ENCODE measurements at places on chromosomes 16 and 17.

- DNase-seq: no peak
Measured at GRCh38 chr17:28700830-28701492, 10.7 kb downstream of the PROCA1 start.

DNA sequence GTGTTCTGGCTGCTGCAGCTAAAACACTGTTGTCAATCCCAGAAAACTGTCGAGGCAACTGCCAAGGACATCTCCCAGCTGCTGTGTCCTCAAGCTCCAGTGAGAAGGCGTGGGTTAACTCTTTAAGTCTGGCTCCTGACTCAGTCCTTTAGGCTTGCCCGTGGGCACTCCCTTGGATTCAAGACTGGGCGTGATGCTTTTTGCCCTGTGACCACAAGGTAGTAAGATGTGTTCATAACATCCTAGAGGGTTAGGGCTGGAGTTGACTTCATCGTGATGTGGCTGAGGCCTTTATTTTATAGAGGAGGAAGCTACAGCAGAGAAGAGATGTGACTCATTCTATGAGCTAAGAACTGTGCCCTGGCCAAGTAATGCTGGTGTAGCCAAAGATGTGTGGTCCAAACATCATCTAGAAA, 50.9 kb upstream of the TEKT3 start:
- no peak for DNase-seq

GRCh38 chr17:38465391-38466345, 37.4 kb downstream of the ARHGAP23 start:
- DNase-seq: no peak

DNA sequence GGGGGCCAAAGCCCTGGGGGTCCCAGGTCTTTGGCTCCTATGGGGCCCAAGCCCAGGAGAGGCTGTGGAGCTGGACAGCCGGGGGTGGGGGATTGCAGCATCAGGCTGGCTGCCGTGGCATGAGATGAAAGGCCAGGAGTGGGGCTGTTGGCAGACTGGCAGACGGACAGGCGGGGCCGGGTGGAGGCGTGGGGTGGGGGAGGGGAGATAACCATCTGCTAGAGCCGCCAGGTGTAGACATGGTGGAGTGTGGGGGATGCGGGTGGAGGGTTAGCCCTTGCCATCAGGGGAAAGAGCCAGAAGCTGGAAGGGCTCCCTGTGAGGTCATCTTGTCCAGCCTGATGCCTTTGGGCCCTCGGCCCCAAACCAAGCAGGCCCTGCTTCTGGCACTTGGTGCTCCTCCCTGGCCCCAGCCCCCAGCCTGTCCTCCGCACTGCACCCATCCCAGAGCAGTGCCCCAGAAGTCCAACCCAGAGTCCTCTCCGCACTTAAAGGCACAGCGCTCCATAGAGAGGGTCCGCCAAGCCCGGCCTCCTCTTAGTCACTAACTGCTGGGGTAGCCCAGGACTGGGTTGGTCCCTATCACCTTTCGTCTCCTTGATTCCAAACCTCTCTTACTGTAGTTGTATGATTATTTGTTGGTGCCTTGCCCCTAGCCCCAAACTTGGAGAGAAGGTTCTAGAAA, 33.3 kb upstream of the DLX4 start:
- DNase-seq: no peak

DNA sequence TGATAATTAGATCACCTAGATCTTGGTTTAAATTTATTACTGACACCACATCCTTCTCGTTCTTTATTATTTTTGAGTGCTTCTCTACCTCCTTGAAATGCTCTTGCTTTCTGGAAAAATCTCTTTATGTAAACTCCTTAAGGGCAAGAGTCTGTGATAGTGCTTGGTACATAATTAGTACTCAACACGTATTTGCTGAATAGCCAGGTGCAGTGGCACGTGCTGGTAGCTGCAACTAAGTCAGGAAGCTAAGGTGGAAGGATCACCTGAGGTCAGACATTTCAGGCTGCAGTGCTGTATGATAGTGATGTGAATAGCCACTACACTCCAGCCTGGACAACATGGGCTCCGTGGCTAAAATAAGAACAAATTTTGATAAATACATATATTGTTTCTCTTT, 63.0 kb downstream of the PPM1E start:
- peak; percentile 33 for DNase-seq

- no peak for DNase-seq
Measured at GRCh38 chr16:87276091-87276701, 41.0 kb downstream of the C16orf95 start.

- DNase-seq: no peak
Measured at GRCh38 chr17:79944251-79944812, 91.3 kb downstream of the TBC1D16 start.

Measured in NCI-H2029 treated with DMSO at 0.1 percent for 48 hours (cell line).